ENCODE measurements at places on chromosomes 7 and 10. TPM values are rescaled to one million over a fixed set of nuclear protein-coding genes. Genes with fewer than 3 reads are reported as not detected.

- no peak overlapping the region for H3K27ac ChIP-seq
- H3K36me3 ChIP-seq = no peaks in the 10 kb centered on the region
- H3K4me3 ChIP-seq = no peak overlapping the region
- DNase-seq = no peak
Measured at GRCh38 chr7:110573862-110574528, 516.9 kb upstream of the LRRN3 start.

DNA sequence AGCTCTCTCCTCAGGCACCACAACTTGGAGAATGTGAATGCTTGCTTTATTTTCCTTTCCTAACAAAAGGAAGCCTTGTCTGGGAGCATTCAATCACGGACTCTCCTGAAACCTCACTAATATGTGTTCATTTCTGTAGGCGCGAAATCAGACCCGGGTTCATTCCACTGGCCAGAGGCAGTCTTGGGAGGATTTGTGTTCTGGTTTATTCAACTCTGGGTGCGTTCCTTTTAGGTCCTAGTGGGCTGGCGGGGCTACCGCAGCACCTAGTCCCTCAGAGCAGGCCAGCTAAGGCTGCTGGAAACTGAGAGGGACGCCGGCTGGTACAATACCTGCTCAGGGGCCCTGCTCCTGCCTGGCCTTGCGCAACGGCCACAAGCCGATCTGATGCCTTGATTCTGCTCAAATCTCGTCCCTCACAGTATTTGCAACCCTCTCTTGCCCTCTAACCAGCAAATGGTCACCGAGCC lies 7.5 kb downstream of the HOXA4 start:
- H3K36me3 ChIP-seq = no peaks in the 10 kb centered on the region
- no peak overlapping the region for H3K4me3 ChIP-seq
- no peak overlapping the region for H3K27ac ChIP-seq
- no peaks in the 10 kb centered on the region for H3K4me1 ChIP-seq
- no peak for DNase-seq
- no peaks in the 10 kb centered on the region for H3K27me3 ChIP-seq

The NKX1-2 gene
- total RNA-seq = not detected

- no peaks in the 10 kb centered on the region for H3K4me1 ChIP-seq
- no peak for DNase-seq
- H3K27ac ChIP-seq = no peak overlapping the region
- peaks cover under 1% of the 10 kb centered on the region for H3K36me3 ChIP-seq
- H3K4me3 ChIP-seq = no peak overlapping the region
- H3K27me3 ChIP-seq = no peaks in the 10 kb centered on the region
Measured at GRCh38 chr10:91238191-91238590, 17.7 kb downstream of the PCGF5 start.

DNA sequence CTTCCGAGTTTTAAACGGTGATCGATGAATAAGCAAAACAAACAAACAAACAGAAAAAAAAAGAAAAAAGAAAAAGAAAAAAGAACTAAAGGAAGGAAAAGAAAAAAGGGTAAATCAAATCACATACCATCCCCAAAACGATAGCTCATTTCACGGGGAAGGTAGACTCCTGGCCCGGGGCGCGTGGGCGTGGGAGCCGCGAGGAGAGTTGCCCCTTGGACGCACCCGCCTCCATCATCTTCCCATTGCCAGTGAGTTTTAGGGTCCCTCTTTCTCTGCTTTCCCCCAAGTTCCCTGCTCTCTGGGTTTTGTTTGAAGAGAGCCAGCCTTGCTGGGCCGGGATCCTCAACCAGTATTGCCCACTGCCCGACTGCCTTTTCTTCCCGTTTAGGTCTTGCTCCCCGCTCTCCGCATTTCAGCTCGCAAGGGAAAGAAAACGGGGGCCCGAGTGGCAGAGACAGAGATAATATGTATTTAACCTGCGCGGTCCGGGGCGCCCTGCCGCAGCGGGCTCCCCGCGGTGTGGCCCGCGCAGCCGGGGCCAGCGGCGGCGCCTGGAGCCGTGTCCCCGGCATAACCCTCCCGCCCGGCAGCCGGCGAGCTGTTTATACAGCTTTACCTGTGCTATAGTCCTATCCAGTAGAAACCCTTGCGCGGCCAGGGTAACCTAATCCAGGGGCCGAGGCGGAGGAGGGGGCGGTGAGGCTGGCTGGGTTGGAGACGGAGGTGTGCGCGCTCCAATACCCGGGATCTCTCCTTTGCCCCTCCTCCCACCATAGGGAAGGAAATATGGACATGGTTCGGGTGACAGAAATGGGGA lies 5.2 kb upstream of the GATA3 start:
- DNase-seq = no peak
- H3K27ac ChIP-seq = no peak overlapping the region
- H3K4me1 ChIP-seq = peaks cover 98% of the 10 kb centered on the region
- peak overlapping the region; percentile 68 for H3K4me3 ChIP-seq
- H3K36me3 ChIP-seq = no peaks in the 10 kb centered on the region

The GDF10 gene
- 0.14 TPM for total RNA-seq

- no peak for DNase-seq
- H3K27me3 ChIP-seq = no peaks in the 10 kb centered on the region
- no peaks in the 10 kb centered on the region for H3K36me3 ChIP-seq
- no peak overlapping the region for H3K27ac ChIP-seq
- no peaks in the 10 kb centered on the region for H3K4me1 ChIP-seq
- no peak overlapping the region for H3K4me3 ChIP-seq
Measured at GRCh38 chr7:45358287-45358686, 200.7 kb downstream of the RAMP3 start.

DNA sequence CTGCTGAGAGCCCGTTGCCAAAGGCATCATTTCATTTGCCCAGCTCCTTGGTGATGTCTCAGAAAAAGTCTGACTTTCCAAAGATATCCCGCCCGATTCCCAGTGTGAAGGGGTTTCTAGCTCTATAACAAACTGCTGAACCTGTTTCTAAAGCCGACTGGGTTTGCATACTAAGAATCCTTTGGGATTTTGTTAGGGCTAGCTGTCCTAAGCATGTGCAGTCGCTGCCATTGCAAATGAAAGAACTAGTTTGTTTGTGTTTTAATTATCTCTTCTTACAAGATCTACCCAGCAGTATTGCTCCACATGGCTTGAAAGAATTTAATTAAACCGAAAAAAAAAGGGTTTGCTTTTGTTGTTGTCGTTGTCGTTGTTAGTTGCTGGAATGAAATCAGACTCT lies 476.6 kb downstream of the GATA3 start:
- H3K27me3 ChIP-seq = no peaks in the 10 kb centered on the region
- H3K4me3 ChIP-seq = no peak overlapping the region
- H3K4me1 ChIP-seq = no peaks in the 10 kb centered on the region
- H3K36me3 ChIP-seq = no peaks in the 10 kb centered on the region
- H3K27ac ChIP-seq = no peak overlapping the region
- no peak for DNase-seq

- H3K27me3 ChIP-seq = no peaks in the 10 kb centered on the region
- H3K4me1 ChIP-seq = peaks cover 7% of the 10 kb centered on the region
- peaks cover 48% of the 10 kb centered on the region for H3K36me3 ChIP-seq
- no peak overlapping the region for H3K4me3 ChIP-seq
- no peak for DNase-seq
- no peak overlapping the region for H3K27ac ChIP-seq
Measured at GRCh38 chr10:71814922-71815411, 36.1 kb downstream of the PSAP start.

DNA sequence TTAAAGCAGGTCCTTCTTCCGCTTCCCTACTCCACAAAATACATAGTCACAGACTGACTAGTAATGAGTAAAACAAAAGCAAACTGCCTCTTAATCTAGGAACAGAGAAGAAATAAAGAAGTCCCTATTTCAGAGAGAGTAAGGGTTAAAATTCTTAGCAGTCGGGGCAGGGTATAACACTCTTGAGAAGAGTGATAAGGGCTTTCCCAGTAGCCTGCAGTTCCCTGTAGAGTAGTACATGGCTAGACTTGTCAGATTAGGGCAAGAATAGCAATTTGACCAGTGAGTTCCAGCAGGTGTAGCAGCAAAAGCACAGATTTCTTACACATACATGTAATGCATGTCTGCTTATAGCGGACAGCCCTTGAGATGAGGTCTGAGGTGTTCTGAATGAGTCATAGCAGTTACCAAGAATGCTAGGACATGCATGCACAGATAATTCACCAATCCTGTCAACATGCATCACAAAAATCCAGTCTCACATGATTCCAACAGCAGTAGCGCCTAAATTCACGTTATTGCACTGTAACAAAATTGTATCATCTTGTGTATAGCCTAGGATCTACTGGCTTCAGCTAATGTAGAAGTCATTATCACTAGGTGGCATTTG lies 40.7 kb downstream of the BTRC start:
- H3K4me3 ChIP-seq = no peak overlapping the region
- no peak for DNase-seq
- H3K27me3 ChIP-seq = no peaks in the 10 kb centered on the region
- no peaks in the 10 kb centered on the region for H3K36me3 ChIP-seq
- peaks cover 3% of the 10 kb centered on the region for H3K4me1 ChIP-seq

DNA sequence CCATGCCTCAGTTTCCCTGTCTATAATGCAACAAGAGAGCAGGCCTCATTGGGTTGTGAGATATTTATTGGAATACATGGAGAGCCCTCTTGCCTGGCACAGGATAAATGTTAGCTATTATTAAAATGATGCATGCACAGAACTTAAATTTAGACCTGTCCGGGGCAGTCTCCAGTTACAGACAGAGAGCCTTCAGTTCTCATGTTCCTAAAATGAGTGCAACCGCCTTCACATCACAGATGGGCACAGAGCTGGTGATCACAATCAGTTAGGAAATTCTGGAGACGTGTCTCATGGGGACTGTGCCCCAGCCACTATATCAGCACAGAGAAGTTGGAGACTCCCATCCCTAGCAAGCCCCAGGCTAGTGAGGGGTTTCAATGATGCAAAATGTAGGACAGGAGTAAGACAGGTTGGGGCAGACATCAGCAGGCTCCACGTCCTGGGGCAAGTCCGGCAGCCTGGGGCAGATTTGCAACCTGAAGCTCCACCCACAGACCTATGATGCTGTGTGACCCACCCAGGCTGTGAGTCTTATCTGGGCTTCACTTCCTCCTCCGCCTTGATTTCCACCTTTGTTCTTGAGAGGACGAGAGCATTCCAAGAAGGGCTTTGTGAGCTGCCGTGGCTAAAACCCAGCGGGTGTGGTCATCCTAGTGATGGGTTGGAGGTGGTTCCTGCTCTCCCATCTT lies 49.4 kb downstream of the CXCL12 start:
- no peak overlapping the region for H3K27ac ChIP-seq
- no peak overlapping the region for H3K4me3 ChIP-seq
- no peaks in the 10 kb centered on the region for H3K4me1 ChIP-seq
- peaks cover 9% of the 10 kb centered on the region for H3K27me3 ChIP-seq
- no peaks in the 10 kb centered on the region for H3K36me3 ChIP-seq

DNA sequence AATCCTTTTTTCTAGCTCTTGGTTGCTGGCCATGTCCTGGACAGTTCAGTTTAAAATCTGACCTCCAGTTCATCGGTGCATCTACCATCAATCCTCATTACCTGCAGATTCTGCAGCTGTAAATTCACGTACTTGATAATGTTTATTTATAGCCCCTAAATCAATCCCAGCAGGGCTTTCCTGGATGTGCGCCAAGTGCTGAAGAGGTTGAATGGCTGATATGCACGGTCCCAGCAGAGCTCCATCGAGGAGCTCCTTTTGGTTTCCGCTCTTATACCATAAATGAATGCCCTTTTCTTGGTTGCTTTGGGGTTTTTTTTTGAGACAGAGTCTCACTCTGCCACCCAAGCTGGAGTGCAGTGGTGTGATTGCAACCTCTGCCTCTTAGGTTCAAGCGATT lies 91.2 kb upstream of the CCZ1B start:
- peaks cover 2% of the 10 kb centered on the region for H3K27me3 ChIP-seq
- no peak overlapping the region for H3K4me3 ChIP-seq
- no peaks in the 10 kb centered on the region for H3K36me3 ChIP-seq
- DNase-seq = no peak
- H3K27ac ChIP-seq = no peak overlapping the region

The ENKUR gene
- not detected for total RNA-seq

DNA sequence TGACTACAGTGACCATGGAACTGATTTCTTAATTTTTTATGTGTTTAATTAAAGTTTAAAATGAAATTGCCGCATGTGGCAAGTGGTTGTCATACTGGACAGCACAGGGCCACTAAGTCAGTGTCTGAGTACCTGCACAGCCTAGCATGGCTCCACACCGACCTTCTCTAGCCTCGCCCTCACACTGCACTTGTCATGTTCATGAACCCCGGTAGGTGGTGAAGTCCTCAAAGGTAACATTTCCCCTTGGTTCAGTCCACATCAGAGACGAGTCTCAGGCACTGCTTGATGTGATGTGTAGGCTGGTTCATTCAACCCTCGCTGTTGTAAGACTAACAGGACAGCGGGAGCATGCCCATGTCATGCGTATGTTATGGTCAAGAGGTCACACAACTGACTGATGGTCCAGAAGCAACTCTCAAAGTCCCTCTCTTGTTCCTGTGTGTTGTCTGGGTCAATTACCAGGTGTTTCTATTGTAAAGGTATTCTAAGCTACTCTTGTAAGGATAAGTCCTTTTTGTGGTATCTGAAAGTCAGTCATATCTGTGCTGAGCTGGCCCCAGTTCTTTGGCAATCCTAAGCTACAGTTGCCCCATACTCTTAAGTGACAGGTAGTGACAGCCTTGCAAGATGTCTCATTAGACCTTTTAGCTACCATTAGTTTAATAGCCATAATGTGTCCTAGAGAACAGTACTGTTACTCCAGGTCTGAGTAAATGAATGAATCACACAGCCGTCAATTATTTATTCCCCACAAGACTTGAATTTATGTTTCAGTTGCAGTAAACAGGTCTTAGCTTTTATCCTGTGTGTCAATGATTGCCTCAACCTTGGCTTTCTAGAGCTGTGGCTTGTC lies 32.9 kb upstream of the ZC3HAV1L start:
- H3K27ac ChIP-seq = peak overlapping the region; percentile 3
- no peak for DNase-seq
- peaks cover 37% of the 10 kb centered on the region for H3K4me1 ChIP-seq
- H3K4me3 ChIP-seq = no peak overlapping the region

DNA sequence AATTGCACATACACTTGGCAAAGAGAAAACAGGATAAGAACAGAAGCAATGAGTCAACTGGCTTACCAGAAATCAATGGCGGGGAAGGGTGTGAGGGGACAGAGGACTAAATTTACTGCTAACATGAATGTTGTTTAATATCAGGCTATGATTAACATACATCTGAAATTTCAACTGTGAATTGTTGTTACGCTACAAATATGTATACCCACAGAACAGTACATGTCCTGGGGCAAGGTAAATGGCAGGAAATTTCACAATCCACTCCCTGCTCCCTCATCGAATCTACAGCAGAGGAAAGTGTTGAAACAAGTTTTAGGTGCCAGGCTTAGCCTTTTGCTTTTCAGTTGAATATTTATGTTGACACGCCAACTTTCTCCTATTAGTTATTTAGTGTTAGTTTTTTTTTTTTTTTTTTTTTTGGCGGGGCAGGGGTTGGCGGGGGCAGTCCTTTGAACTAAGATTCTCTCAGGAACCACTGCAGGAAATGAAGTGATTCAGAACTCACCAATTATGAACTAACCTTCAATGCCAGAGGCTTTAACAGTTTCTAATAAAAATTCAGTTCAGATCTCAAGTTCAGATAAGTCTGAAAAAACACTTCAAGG lies 99.0 kb downstream of the UBE2H start:
- peaks cover 2% of the 10 kb centered on the region for H3K4me1 ChIP-seq
- H3K36me3 ChIP-seq = no peaks in the 10 kb centered on the region
- H3K27me3 ChIP-seq = no peaks in the 10 kb centered on the region

Measured in T-cell (primary cell).